ENCODE measurements at places on chromosomes 5 and 9.
A peak's percentile ranks its signal among the peaks of the same experiment; 100 is the strongest.

- peak; percentile 42 for DNase-seq
These were observed 47.2 kb downstream of the PCSK5 start for GRCh38 chr9:75937521-75938258.

DNA sequence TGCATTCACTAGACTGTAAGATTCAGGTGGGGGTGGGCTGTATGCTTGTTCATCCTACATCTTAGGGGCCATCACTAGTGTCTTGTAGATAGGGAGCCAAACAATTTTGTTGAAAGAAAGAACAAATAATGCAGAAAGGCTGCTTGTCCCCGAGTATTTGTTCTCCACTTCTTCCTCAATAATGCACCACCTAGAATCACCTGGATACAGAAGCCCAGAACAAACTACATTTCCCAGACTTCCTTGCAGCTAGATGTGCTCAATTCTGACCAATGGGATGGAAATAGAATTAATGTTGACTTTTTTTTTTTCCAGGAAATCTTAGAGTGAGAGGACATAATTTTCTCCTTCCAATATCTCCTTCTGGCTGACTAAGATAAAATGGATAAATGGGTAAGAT lies 38.9 kb upstream of the TNFSF8 start:
- no peak for DNase-seq

- DNase-seq, result no peak
These were observed 25.4 kb upstream of the WWC1 start for GRCh38 chr5:168266016-168266415.

GRCh38 chr5:38831117-38831516 lies 14.7 kb upstream of the OSMR start:
- no peak for DNase-seq

GRCh38 chr5:56094579-56095361 lies 100.0 kb upstream of the IL6ST start:
- DNase-seq, result no peak

- DNase-seq, result peak; percentile 36
These were observed 7.1 kb upstream of the IFNA6 start for GRCh38 chr9:21357479-21358460.

DNA sequence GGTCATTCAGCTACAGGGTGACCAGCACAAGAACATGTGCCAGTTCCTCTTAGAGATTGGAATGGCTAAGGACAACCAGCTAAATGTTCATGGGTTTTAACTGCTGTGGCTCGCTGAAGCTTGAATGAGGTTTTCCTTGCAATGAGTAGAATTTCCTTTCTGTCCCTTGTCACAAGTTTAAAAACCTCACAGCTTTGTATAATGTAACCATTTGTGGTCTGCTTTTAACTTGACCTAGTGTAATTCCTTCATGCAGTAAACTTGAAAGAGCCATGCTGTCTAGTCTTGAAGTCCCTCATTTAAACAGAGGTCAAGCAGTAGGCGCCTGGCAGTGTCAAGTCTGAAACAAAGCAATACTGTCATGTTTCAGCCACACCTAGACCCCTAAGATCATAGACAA lies 181.3 kb upstream of the DMRT1 start:
- DNase-seq, result peak; percentile 62

- DNase-seq, result no peak
These were observed 110.5 kb downstream of the RASGRF2 start for GRCh38 chr5:81070571-81071255.

- DNase-seq, result peak; percentile 79
These were observed 849 bp upstream of the IFT74 start for GRCh38 chr9:26955222-26955903.

- no peak for DNase-seq
These were observed 15.2 kb downstream of the GARNL3 start for GRCh38 chr9:127279717-127280285.

- no peak for DNase-seq
These were observed 39.4 kb downstream of the KDM3B start for GRCh38 chr5:138391859-138392386.

DNA sequence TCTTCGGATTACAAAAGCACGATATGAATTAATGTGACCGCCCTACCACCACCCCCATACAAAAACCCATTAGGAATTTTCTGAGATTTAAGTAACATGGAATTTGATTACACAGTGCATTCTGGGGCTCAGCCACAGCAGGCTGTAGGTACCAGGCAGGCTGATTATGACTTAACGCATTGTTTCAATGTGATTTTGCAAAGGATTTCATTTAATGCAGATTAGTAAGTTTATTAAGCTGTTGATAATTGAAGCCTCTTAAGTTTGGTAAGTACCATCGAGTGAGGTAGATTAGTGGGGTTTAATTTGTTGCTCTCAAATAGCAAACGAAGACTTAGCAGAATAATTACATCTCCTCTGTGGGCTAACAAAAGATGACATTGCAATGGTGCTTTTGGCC lies 240.1 kb downstream of the TRPM3 start:
- DNase-seq, result no peak

DNA sequence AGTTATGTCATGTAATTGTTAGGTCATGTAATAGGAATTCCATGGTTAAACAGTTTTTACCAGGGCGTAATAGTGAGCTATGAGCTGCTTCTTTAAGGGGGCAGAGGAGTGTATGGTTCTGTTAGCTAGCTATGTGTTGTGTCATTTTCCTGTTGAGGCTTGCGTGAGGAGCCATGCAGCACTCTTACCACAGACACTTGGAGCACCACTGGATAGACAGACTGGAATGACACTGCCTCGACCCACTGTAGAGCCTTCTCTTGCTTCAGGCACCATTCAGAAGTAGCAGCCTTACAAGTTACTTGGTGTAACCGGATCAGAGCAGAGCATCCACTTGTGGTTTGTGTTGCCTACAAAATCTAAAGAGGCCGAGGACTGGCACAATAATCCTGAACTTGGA lies 28.3 kb upstream of the STOM start:
- DNase-seq, result peak; percentile 53

- DNase-seq, result no peak
These were observed 37.6 kb upstream of the SMAD5 start for GRCh38 chr5:136094913-136095641.

DNA sequence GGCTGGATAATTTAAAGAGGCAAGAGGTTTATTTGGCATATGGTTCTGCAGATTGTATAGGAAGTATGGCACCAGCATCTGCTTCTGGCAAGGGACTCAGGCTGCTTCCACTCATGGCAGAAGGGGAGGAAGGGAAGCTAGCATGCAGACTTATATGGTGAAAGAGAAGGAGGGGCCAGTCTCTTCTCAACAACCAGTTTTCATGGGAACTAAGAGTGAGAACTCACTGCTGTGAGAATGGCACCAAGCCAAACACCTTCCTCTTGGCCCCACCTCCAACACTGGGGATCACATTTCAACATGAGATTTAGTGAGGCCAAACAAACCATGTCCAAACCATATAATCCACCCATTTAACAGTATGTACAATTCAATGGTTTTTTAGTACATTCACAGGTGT lies 113.3 kb upstream of the SHB start:
- DNase-seq, result peak; percentile 17

DNA sequence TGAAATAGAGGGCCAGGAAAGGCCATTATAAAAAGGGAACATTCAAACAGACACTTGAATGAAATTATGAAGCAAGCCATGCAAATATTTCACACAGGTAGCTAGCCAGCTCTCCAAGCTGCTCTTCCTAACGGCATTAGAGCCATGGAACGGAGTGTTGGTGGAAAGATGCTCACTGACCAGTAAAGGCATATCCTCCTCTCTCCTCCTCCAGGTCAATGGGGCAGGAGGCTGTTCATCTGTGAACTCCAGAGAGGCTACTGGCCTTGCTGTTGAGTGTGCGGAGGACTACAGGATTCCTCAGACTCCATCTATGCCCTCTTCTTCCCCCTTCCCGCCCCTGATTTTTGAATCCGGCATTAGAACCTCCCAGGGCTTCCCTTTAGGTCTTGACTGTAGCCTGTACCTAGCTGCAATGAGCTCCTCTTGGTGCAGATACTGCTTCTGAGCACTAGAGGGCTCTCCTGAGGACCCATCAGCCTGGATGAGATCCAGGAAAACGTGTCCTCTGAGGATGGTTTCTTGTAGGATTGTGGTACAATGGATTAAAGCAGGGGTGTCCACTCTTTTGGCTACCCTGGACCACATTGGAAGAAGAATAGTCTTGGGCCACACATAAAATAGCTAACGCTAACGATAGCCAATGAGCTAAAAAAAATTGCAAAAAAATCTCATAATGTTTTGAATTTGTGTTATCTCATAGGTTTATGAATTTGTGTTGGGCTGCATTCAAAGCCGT lies 162.2 kb downstream of the SREK1 start:
- peak; percentile 82 for DNase-seq

GRCh38 chr5:109690975-109691574 lies 1.3 kb downstream of the MAN2A1 start:
- peak; percentile 91 for DNase-seq

DNA sequence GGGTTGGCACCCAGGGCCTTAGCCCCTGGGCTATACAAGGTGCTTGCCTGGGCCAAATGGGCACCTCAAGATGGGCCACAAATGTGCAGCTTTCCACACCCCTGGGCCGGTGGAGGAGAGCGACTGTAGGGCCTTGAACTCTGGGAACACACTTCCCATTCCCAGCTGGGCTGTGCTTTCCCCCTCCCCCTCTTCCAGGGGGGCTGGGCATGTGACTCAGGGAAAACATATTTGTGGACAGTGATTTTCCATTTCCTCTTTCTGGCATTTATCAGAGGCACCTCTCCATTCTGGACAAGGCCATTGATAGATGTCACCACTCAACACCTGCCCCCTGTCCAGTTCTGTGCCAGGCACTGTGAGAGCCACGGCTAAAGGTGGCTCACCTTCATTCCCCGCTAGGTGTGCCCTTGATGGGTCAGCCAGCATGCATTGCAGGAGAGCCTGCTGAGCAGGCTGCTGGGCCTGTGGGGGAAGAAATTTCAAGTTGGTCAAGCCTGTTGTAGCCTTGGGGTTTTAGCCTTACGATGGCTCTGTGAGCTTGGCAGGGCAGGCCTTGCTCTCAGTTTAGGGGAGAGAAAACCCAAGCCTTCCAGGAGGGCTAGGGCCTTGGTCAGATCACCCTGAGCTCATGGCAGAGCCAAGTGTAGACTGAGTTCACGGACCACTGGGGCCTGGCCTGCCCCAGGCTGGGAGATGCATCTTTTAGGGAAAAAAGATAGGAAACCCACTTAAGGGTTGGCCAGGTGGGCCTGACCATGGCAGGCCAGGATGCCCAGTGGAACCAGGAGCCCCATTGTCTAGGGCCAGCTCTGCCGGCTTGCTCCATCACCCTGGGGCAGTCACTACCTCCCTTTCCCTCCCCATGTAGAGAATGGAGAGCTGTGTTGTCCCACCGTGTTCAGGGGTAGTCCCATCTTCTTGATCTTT lies 113.9 kb downstream of the DAB2IP start:
- no peak for DNase-seq

- no peak for DNase-seq
These were observed 12.8 kb downstream of the ABO start for GRCh38 chr9:133262226-133262625.

DNA sequence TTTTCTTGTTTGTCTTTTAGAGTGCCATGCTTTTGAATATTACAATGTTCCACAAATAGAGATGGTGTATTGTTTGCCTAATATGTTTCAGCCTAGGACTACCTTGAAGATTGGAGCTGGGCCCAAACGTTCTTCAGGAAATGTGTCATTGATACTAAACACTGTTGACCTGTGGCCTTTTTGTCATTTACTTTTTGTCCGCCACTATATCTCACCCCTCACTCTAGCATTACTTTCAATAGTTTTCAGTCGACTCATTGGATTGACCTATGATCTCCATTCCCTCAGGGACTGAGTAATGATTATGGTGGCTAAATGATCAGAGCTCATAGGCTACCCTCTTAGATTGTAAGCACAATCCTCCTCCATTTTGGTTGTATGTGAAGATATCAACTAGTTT lies 115.8 kb downstream of the NUDT12 start:
- no peak for DNase-seq

DNA sequence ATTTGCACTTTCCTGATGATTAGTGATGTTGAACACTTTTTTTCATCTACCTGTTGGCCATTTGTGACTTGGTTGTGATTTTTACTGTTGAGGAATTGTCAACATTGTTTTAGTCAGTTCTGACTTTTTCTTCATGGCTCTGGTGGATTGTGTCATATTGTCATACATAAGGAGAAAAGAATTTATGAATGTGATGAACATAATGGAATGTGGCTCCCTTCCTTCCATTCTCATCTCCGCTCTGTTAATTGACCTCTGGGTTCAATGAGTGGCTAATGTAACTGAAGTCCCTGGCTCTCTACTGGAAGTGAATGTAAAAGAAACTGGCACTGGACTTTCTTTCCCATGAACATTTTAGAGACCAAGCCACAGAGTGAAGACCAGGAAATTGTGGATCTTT lies 49.2 kb downstream of the KIAA1958 start:
- no peak for DNase-seq

- DNase-seq, result no peak
These were observed 1509.7 kb downstream of the MAT2B start for GRCh38 chr5:165015126-165015525.

- no peak for DNase-seq
These were observed 118.5 kb upstream of the CACNA1B start for GRCh38 chr9:137759117-137759516.

- no peak for DNase-seq
These were observed 43.8 kb downstream of the WHRN start for GRCh38 chr9:114461468-114461867.

DNA sequence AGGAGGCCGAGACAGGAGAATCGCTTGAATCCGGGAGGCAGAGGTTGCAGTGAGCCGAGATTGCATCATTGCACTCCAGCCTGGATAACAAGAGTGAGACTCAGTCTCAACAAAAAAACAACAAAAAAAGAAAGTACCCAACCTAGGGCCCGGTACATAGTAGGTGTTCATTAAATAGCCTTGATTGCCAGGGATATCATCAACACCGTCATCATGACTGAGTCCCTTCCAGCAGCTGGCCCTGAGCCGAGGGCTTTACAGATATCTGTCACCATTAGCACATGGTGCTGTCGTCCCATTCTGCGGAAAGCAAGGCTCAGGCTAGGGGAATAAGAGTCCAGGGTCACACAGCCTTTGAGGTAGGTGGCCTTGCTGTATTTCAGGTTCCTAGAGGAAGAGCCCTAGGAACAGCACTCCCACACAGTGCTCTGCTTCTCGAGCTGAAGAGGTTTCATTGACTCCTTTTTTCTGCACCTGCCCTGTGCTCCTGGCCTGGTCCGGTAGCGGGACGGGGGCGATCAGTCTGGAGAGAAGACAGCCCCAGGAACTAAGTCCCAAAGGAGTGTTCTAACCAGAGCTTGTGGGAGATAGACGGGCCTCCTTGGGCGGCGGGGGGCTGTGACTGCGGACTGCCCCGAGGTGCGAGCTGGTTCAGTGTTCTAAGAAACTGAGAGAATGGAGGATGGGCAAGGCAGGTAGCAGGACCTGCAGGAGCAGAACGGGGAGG lies 48.2 kb downstream of the CXXC5 start:
- DNase-seq, result no peak
